ENCODE measurements at places on chromosomes 7 and 10. TPM values are rescaled to one million over a fixed set of nuclear protein-coding genes. Genes with fewer than 3 reads are reported as not detected.

The SCIN gene
- not detected for total RNA-seq

The DRGX gene
- not detected for total RNA-seq

The SLC18A2 gene
- 0.25 TPM for total RNA-seq

The ALOX5 gene
- total RNA-seq = 1.2 TPM

The ASZ1 gene
- not detected for total RNA-seq

The SORBS1 gene
- 3.7 TPM for total RNA-seq

The ZNF736 gene
- 20.9 TPM for total RNA-seq

DNA sequence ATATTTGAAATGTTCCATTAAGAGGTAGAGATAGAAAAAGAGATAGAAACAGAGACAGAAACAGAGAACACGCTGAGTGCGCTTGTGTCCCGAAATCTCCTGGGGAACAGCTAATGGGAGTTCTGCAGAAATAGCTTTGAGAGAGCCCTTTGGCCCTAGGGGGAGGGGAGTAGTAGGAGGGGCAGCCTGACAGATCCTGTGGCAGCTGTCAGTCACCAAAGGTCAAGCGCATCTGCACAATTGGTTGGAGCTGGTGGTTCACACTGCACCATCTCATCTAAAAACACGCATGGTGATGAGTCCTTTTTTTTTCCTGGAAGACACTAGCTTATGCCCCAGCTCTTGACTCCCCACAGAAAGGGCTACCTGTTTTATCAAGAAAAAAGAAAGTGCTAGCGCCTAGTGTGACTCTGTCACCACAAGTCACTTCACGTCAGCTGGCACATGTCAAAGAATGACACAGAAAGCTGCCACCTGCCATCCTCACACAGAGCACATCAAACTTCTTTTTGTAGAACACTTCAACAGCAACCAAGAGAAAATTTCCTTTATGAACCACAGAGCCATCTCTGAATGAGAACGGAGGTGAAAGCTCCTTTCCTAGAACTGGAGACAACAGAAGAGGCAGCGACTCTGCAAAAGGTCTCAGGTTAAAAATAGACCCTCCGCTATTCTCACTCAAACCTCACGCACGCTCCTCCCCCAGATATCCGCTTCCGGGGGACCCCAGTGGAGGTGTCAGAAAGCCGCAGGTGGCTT lies 125.7 kb downstream of the GFRA1 start:
- no peaks in the 10 kb centered on the region for H3K36me3 ChIP-seq
- no peaks in the 10 kb centered on the region for H3K4me1 ChIP-seq
- DNase-seq = peak; percentile 5

- H3K4me1 ChIP-seq = peaks cover 4% of the 10 kb centered on the region
- no peaks in the 10 kb centered on the region for H3K36me3 ChIP-seq
- H3K27ac ChIP-seq = no peak overlapping the region
- no peak overlapping the region for H3K4me3 ChIP-seq
- DNase-seq = no peak
These were observed 30.4 kb downstream of the DDC start for GRCh38 chr7:50534690-50535290.

DNA sequence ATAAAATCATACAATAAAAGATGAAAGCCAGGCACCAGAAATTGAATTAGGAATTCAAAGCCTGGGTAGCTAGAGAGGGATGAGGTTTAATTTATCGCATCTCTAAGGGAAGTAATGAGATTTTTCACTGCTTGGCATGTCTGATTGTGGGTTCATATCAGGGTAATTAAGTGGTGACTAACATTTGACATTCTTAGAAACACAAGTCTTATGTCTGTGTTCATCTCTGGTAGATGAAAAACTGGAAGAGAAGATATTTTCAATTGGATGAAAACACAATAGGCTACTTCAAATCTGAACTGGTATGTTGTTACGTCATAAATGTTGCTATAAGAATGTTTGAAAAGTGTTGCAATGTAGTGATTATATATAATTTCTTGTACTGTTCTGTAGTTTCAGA lies 36.8 kb upstream of the ARMS2 start:
- no peak for DNase-seq

DNA sequence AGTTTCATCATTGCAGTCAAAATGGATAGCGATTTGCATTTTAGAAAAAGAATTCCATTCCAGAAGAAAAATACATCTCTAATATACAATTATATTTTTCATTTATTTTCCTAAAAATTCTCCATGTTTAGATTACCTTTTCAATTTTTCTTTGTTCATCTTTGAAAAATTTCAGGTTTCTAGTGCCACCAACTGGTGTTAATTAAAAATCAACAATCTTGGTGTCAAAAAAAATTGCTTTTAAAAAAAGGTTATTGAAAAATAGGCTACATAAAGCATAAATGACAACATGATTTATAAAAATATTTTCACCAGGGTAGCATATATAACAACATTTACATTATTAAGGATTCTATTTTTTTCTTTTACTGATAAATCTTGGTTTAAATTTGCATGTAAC lies 53.0 kb downstream of the CCDC186 start:
- H3K4me3 ChIP-seq = no peak overlapping the region
- no peaks in the 10 kb centered on the region for H3K4me1 ChIP-seq
- peaks cover 26% of the 10 kb centered on the region for H3K36me3 ChIP-seq

- no peaks in the 10 kb centered on the region for H3K36me3 ChIP-seq
- peaks cover 4% of the 10 kb centered on the region for H3K27me3 ChIP-seq
- no peaks in the 10 kb centered on the region for H3K4me1 ChIP-seq
- H3K4me3 ChIP-seq = no peak overlapping the region
- H3K27ac ChIP-seq = no peak overlapping the region
These were observed 111.4 kb upstream of the CACUL1 start for GRCh38 chr10:118865998-118866693.

- H3K36me3 ChIP-seq = no peaks in the 10 kb centered on the region
- H3K27ac ChIP-seq = peak overlapping the region; percentile 44
- H3K4me1 ChIP-seq = peaks cover 82% of the 10 kb centered on the region
- H3K4me3 ChIP-seq = peak overlapping the region; percentile 72
- H3K27me3 ChIP-seq = no peaks in the 10 kb centered on the region
These were observed 3.6 kb downstream of the DUSP5 start for GRCh38 chr10:110501142-110501937.

DNA sequence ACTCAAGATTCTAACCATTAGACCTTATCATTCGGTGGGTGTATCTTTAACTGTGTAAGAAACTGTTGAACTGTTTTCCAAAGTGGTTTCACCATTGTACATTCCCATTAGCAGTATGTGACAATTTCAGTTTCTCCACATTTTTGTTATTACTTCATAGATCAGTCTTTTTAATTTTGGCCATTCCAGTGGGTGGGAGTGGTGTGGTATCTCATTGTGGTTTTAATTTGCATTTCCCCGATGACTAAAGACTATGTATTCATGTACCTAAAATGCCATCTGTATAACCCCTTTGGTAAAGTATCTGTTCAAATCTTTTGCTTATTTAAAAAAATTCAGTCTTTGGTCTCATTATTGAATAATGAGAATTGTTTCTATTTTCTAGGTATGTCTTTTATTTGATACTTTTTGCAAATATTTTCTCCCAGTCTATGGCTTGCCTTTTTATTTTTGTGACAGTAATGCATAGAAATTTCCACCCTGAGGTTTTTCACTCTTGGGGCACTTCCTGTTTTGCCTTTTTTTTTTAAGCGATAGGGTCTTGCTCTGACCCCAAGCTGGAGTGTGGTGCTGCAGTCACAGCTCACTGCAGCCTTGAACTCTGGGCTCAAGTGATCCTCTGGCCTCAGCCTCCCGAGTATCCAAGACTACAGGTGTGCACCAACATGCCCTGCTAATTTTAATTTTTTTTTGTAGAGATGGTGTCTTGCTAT lies 141.1 kb upstream of the ITGB1 start:
- no peak for DNase-seq
- no peaks in the 10 kb centered on the region for H3K36me3 ChIP-seq
- H3K4me3 ChIP-seq = peak overlapping the region; percentile 55
- no peaks in the 10 kb centered on the region for H3K27me3 ChIP-seq
- H3K4me1 ChIP-seq = peaks cover 43% of the 10 kb centered on the region

DNA sequence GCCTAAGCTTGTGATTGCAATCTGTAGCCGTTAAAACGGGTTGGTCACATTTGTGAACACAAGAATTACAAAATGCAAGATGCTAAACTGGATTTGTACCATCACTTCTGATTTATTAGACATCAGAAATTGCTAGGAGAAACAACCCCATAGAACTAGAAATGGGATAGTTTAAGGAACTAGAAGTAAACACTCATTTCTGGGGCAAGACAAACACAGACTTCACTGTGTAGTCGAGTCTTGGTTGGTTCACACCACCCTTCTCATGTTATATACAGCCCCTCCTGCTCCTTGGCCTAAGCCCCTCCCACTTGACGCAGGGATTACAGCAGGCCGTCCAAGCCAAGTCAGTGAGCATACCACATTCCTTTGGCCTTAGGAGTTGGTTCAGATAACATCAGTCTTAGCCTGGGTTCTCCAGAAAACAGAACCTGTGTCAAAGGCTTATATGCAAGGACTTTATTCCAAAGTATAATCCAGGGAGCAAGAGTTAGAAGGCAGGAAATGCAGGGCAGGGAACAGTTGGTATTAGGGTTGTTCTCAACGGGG lies 2.0 kb upstream of the NRAP start:
- no peak overlapping the region for H3K4me3 ChIP-seq
- H3K36me3 ChIP-seq = no peaks in the 10 kb centered on the region
- no peak for DNase-seq
- no peak overlapping the region for H3K27ac ChIP-seq
- H3K27me3 ChIP-seq = peaks cover 6% of the 10 kb centered on the region

DNA sequence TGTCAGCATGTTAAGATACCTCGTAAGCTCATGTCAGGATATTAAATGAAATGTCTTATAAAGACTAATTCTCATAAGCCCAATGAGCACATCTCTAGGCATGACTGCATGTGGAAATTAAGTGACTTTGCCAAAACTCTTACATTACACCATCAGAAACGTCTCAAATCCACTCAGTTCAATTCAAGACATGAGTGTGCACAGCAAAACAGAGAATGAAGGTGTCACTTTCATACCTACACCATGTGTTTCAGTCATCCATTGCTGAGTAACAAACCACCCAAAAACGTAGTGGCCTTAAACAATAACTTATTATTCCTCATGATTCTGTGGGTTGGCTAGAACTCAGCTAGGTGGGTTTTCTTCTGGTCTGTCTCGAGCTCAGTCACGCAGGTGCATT lies 99.8 kb downstream of the ATE1 start:
- H3K36me3 ChIP-seq = peaks cover 22% of the 10 kb centered on the region
- H3K4me3 ChIP-seq = no peak overlapping the region
- H3K27me3 ChIP-seq = no peaks in the 10 kb centered on the region

DNA sequence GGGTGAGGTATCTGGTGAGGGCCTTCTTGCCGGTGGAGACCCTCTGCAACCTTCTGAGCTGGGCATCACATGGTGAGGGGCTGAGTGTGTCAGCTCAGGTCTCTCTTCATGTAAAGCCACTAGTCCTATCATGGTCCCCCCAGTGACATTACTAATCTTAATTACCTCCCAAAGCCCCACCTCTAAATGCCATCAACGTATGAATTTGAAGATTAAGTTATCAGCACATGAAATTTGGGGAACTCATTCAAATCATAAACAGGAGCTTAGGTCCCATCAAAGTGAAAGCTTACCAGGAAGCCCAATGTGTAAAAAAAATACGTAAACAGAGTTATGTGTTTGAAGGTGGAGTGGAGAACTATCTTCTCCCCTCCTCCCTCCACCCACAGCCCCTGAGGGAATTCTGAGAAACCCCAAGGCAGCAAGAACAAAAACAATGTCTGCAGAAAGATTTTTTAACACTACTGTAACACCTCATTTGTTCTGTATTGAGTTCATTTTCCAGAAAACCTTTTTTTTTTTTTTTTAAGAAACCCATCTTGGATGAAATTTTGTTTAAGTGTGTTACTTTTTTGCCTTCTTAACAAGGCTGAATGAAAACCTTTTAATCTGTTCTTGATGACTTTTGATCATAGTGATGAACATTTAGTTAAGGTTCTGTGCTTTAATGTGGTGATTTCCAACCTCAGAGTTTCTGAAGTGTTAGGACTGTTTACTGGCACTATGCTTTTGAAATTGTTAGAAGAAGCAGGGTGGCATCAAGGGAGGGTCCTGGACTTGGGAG lies 19.1 kb upstream of the PCGF5 start:
- peak overlapping the region; percentile 69 for H3K27ac ChIP-seq
- DNase-seq = peak; percentile 90
- H3K4me3 ChIP-seq = peak overlapping the region; percentile 67
- no peaks in the 10 kb centered on the region for H3K27me3 ChIP-seq
- no peaks in the 10 kb centered on the region for H3K36me3 ChIP-seq

DNA sequence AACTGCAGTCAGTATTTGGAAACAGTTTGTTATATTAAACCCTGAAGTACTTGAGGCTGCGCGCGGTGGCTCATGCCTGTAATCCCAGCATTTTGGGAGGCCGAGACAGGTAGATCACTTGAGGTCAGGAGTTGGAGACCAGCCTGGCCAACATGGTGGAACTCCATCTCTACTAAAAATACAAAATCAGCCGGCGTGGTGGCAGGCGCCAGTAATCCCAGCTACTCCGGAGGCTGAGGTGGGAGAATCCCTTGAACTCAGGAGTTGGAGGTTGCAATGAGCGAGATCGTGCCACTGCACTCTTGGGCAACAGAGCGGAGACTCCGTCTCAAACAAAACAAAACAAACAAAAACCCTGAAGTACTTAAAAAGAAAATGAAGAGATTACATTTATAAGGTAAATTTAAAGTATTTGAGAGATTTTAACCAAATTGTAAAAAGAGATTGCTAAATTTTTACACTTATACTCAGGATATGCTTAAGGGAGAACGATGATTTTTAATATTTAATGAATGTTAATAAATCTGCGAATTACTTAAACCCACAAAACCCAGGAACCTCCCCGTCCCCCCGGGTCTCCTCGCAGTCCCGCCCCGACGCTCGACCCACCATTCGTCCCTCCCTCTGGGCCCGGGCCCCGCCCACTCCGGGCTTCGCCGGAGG lies 425 bp upstream of the MTG1 start:
- DNase-seq = no peak
- peak overlapping the region; percentile 72 for H3K4me3 ChIP-seq
- peaks cover 19% of the 10 kb centered on the region for H3K36me3 ChIP-seq
- no peaks in the 10 kb centered on the region for H3K27me3 ChIP-seq
- H3K4me1 ChIP-seq = peaks cover 63% of the 10 kb centered on the region

- no peak for DNase-seq
- no peaks in the 10 kb centered on the region for H3K36me3 ChIP-seq
- no peaks in the 10 kb centered on the region for H3K4me1 ChIP-seq
- no peak overlapping the region for H3K27ac ChIP-seq
These were observed 6.4 kb upstream of the CFAP69 start for GRCh38 chr7:90238583-90238982.

DNA sequence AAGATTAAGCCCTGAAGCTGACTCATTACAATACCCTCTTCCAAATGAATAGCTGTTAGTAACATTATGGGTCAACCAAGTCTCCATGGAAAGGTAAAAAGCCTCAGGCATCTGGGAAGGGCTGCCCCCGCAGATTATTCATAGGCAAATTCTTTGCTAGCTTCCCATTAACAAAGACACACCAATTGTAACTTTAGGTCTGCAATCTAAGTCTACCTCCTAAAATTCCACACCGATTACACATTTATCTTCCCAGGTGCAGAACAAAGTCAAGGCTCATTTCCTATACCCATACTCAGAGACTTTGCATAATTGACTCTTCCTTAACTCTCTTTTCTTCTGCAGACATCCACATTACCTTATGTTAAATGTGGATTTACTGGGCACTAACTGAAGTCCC lies 826.3 kb upstream of the MBL2 start:
- H3K27ac ChIP-seq = no peak overlapping the region
- H3K36me3 ChIP-seq = no peaks in the 10 kb centered on the region
- H3K4me1 ChIP-seq = no peaks in the 10 kb centered on the region

GRCh38 chr7:129381710-129382484 lies 52.3 kb upstream of the STRIP2 start:
- DNase-seq = no peak
- no peak overlapping the region for H3K4me3 ChIP-seq
- H3K27ac ChIP-seq = no peak overlapping the region
- no peaks in the 10 kb centered on the region for H3K27me3 ChIP-seq
- H3K4me1 ChIP-seq = peaks cover 14% of the 10 kb centered on the region

GRCh38 chr10:69994262-69994661 lies 58.4 kb upstream of the MACROH2A2 start:
- peaks cover 3% of the 10 kb centered on the region for H3K27me3 ChIP-seq
- no peaks in the 10 kb centered on the region for H3K4me1 ChIP-seq
- H3K27ac ChIP-seq = no peak overlapping the region
- H3K4me3 ChIP-seq = no peak overlapping the region
- DNase-seq = peak; percentile 3
